GOT3 (cell line): ENCODE measurements at places on chromosomes 4 and X.
A peak's percentile ranks its signal among the peaks of the same experiment; 100 is the strongest.

DNA sequence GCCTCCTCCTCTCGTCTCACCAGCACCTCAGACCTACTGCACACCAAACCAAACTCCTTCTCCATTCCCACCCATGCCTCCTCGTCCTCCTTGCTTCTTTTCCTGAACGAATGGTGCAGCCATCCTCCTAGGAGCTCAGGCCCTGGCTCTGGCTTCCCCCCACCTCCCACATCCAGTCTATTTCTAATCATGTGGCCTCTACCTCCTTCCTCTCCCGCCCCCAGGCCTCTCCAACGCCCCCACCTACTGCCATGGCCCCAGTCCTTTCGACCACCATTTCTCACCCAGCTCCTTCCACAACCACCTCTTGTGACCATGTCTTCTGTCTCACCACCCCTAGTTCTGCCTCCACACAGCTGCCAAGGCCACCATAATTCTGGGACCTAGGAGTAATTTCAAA lies 127.1 kb downstream of the PJA1 start:
- DNase-seq: no peak

- no peak for DNase-seq
Observed at GRCh38 chr4:56320293-56320692, 67.0 kb downstream of the AASDH start.

DNA sequence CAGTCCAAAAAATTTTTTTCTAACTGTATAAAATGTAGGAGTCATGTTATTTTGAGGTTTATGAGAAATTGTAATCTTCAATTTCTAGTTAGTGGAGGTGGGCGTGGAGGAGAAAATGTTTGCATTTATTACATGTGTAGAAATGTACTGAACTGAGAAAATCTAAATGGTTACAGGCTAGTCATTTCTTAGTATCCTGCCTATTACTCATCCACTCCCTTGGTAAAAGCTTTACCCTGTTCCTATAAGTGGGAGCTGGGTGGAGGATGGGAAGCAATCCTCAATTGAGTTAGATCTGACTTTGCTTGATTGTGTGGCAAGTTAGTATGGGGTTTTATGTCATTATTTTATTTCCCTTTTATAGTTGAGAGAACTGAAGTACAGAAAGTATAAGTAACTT lies 73.8 kb downstream of the POLA1 start:
- no peak for DNase-seq

- DNase-seq: no peak
Observed at GRCh38 chrX:37803057-37803456, 23.2 kb downstream of the CYBB start.

DNA sequence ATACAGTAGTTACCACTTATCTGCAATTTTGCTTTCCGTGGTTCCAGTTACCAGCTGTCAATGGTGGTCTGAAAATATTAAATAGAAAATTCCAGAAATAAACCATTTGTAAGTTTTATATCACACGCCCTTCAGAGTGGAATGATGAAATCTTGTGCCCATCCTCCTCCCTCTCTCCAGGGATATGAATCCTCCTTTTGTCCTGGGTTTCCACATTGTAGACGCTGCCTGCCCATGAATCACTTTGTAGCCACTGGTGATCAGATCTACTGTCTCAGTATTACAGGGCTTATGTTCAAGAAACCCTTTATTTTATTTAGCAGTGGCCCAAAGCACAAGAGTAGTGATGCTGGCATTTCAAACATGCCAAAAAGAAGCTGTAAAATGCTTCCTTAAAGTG lies 198.6 kb downstream of the KCNIP4 start:
- DNase-seq: no peak

DNA sequence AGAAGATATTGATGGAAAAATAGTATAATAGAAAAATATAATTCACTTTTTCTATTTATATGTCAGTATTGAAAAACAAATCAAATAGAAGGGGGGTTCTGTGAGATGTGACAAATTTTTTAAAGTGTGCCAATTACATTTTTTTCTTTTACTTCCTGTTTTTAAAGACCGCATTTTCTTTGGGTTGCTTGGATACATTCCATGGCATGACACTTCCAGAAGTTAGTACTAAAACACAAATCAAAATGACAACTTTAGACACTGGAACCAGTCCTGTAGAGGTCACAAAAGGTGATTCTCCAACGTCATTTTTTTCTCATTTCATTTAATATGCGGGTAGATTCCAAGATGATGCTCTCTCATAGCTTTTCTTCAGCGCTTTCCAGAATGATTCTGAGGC lies 116.2 kb upstream of the GNPDA2 start:
- no peak for DNase-seq

GRCh38 chrX:107849747-107850421 lies 24.2 kb downstream of the MID2 start:
- no peak for DNase-seq

GRCh38 chrX:18676050-18676449 lies 4.1 kb upstream of the RS1 start:
- no peak for DNase-seq

DNA sequence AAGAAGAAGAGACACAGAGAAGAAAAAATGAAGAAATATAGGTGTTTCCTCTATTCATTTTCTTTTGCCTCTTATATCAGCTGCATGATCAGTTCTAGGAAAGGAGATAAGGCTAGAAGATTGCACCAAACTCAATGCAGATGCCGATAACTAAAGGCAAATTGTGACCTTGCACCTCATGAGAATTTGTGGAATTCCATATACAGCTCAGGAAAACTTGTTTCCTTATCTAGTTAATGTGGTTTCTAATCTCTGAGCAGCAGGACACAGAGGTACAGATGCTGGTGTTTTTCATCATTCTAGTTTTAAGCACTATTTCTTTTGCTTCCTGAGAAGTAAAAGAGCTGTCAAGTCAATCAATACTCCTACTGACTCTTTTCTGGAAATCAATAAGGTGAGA lies 104.6 kb upstream of the NWD2 start:
- no peak for DNase-seq

- DNase-seq: no peak
Observed at GRCh38 chr4:55571806-55572205, 20.2 kb downstream of the PDCL2 start.

GRCh38 chr4:176036585-176037205 lies 28.9 kb upstream of the WDR17 start:
- no peak for DNase-seq

- DNase-seq: no peak
Observed at GRCh38 chr4:38598489-38598888, 65.5 kb upstream of the KLF3 start.

GRCh38 chr4:94277534-94277933 lies 65.1 kb downstream of the HPGDS start:
- DNase-seq: no peak

DNA sequence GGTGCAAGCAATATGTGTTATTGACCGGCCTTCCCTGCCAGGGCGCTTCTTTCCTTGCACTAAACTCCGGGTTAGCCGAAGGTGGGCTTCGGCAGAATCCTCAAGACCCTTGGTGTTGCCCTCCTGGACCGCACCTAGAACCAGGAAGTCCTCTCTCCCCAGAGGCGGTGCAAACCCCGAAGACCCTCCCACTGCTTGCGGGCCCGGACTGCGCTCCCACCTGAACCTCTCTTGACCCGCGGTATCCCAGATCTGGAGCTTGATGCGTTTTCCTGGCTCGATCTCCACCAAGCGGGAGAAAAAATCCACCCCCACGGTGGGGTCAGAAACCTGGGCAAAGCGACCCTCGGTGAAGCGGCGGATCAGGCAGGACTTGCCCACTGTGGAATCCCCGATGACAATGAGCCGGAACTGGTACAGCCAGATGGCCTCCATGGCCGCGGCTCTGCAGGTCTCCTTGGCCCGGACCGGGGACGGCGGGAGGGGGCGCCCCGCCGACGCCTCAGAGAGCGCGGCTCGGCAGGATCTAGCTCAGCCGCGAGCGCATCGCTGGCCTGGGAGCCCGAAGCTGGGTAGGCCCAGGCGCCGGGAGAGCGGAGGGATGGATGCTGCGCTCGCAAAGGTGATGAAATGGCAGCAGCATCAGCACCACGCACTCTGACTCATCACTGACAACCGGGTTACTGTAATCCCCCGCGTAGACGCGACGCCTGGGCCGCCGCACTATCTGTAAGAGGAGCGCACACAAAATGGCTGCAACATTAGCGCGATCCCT lies at the start of gene RAB39B:
TSS of gene RAB39B (minus strand) at position 638 of the 775 bp plus-strand sequence. CDS start at position 435, 203 bp downstream.
- DNase-seq: peak; percentile 4

GRCh38 chr4:4296283-4296846 lies 6.3 kb downstream of the ZBTB49 start:
- DNase-seq: no peak

- no peak for DNase-seq
Observed at GRCh38 chrX:16394290-16394689, 227.0 kb downstream of the MAGEB17 start.
